ENCODE measurements at places on chromosomes 3 and 15.
A peak's percentile ranks its signal among the peaks of the same experiment; 100 is the strongest.

DNA sequence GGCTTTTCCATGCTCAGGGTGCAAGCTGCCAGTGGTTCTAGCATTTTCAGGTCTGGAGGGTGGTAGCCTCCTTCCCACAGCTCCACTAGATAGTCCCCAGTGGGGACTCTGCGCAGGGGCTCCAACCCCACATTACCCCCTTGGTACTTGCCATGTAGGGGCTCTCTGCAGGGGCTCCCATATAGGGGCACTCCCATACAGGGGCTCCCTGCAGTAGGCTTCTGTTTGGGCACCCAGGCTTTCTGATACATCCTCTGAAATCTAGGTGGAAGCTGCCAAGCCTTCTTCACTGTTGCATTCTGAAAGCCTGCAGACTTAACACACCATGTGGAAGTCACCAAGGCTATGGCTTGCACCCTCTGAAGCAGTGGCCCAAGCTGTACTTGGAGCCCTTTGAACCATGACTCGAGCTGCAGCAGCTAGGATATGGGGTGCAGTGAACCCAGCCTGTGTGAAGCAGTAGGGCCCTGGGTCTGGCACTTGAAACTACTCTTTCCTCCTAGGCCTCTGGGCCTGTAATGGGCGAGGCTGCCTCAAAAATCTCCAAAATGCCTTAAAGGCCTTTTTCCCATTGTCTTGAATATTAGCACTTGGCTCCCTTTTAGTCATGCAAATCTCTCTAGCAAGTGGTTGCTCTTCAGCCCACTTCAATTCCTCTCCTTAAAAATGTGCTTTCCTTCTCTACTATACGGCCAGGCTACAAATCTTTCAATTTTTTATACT lies 96.4 kb downstream of the TPRA1 start:
- no peak for DNase-seq

GRCh38 chr3:79497447-79498111 lies 270.2 kb downstream of the ROBO1 start:
- no peak for DNase-seq

- peak; percentile 62 for DNase-seq
Measured at GRCh38 chr3:57026944-57027343, 33.5 kb upstream of the SPATA12 start.

DNA sequence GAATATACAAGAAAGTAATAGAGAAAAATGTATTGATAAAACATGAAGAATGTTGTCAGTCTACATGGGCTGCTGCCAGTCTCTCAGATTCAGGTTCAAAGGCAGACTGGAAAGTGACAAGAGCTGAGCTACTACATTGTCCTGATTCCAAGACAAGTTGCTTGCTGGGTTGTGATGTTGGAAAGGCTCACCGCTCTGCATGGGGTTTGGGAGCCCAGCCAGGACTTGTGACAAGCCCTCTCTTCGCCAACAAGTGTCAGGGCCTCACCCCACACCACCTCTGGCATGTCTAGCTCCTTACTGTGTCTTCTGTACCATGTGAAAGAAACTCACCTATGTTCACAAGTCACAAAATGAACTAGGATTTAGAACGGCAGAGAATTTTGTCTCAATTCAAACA lies 43.0 kb upstream of the SH3GL3 start:
- no peak for DNase-seq

GRCh38 chr15:48177383-48177765 lies 721 bp downstream of the MYEF2 start:
- no peak for DNase-seq

- DNase-seq: no peak
Measured at GRCh38 chr3:55455915-55456314, 31.2 kb downstream of the WNT5A start.
